ENCODE measurements at places on chromosomes 7 and 10.

GRCh38 chr10:3040069-3040468, 27.3 kb upstream of the PFKP start:
- DNase-seq = peak; percentile 61

- DNase-seq = peak; percentile 81
Measured at GRCh38 chr10:119516381-119517234, 25.9 kb downstream of the RGS10 start.

GRCh38 chr7:30635798-30636197, 41.1 kb downstream of the GARS1 start:
- no peak for DNase-seq

GRCh38 chr7:117751775-117752174, 121.5 kb downstream of the CTTNBP2 start:
- no peak for DNase-seq

DNA sequence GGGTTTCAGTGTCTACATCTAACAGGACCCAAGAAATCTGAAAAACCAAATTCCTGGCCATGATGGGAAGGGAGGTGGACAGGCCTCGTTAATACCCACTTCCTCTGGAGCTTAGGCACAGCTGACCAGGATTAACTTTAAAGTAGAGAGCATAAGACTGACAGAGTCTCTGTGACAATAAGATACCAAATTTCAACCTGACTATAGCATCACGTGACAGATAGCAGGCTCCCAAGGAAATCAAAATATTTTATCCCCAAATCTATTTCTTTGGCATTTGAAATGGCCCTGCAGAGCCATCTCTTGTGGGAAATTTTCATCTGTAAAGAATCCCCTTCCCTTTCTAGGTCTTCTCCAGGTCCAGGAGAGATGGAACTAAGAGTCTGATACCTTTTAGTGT, 258.3 kb downstream of the TCERG1L start:
- DNase-seq = no peak

DNA sequence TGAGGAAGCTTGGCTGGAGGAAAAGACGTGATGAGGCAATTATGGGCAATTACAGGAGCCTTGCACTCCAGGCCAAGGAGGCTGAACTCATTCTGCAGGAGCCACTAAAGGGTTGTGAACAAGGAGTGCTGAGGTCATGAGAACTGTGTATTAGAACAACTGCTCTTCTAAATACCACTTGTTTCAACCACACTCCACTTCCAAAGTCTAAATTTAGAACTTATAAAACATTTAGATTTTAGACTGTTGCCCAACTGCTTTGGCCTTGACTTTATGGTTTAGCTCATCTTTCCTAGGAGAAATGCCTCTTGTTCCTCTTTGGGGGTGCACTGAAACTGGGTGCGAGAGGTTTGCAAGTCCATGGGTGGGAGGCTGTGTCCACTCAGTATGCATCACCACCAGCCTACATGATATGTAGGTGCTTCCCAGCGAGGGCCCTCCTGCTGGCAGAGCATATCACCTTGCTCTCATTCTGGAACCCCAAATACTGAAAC, 199.7 kb upstream of the AOAH start:
- peak; percentile 91 for DNase-seq

GRCh38 chr7:81333004-81333403, 414.2 kb upstream of the SEMA3C start:
- DNase-seq = no peak

DNA sequence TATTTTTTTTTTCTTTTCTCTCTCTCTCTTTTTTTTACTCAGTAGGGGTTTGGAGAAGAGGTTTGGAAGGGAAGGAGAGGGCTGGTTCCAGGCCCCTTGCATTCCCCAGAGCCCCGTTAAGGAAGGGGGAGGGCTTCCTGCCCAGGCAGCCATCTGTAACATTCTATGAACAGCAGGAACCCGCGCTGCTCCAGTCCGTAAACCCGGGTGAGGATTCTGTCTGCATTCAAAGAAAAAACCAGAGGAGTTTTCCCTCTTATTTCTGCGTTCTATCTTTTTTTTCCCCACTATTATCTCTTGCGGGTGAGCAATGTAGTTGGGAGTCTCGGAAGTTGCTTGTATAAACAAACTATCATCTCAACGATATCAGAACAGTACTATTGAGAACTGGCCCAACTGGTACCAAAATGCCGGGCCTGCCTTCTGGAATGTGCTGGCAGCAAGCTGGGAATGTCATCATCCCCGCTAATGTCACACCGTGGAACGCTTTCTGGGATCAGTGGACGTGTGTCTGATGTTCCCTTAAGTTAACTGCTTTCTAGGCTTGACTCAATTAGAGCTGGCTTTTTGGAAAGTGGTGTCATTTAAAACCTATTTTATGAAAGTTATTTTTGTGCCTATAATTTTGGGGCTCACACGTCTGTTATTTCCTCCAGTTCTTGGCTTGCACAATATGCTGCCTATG, 153.1 kb upstream of the MEOX2 start:
- DNase-seq = no peak

DNA sequence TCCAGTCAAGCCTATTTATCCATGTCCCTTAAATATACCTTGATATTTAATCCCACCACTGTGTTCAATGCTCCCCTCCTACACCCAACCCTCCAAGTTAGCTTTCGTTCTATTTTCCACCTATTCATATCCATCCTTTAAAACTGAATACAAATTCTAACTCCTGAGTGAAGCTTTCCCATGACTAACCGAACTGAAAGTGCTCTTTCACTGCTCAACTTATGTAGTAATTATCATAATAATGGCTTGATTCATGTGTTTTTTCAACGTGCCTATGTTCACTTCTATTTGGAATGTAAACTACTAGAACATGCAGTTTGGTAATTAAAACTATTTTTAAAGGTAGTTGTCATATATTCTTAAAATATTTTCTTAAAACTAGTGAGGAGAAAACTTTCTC, 58.0 kb downstream of the NDUFB2 start:
- no peak for DNase-seq

GRCh38 chr10:125062914-125063230, 97.5 kb downstream of the CTBP2 start:
- no peak for DNase-seq

DNA sequence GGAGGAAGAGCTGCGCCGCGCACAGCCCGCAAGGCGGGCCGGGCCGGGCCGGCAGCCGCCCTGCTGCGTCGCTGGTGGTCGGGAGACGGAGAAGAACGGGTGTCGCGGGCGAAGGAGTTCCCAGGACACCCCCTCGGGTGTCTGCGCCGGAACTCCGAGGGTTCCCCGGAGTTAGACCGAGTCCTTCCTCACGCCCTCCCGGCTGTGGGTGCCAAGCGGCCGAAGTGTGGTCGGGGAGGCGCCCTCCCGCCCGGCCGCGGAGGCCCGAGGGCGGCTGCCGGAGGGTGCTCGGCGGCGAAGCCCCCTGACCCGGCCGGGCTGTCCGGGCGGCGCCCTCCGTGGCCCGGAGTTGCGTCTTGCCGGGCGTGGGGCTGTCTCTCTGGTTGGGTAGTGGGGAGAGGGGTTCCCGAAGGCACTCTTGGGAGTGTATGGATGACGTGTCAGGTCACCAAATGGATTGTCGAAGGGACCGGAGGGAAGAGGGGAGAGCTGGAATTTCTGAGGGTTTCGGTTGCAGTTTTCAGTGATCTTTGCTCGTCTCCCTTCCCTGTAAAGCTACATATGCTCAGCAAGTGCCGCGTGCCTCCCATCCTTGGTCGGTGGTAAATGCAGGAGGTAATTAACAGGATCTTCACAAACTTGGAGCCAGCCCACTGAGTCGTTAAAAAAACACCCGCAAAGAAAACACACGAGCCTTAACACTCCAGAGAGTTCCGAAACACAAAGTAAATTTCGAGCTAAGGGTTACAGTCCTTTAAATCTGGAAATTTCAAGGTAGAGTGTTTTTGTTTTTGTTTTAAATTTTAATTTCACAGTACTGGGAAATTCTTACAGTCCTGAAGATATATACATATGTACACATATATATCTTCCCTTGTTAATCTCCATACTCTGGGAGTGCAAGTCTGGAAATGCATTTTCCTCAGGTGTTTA, 871 bp downstream of the ST7 start:
- peak; percentile 73 for DNase-seq

DNA sequence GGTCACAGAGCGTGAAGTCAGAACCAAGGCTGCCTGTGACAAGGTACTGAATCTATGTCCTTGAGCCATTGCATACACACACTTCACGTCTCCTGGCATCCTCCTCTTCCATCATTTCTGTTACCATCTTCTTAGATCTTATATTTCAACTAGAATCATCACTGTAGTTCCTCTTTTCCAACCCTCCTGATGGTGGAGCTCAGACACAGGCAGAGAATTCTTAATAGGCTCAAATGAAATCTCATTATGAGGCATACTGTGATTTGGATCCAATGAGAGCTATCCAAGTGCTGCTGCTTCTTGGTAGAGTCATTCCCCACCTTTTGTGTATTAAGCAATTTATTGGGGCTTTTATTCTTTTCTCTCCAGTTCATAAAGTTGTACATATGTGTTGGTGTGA, 113.2 kb downstream of the CALCR start:
- DNase-seq = peak; percentile 14

DNA sequence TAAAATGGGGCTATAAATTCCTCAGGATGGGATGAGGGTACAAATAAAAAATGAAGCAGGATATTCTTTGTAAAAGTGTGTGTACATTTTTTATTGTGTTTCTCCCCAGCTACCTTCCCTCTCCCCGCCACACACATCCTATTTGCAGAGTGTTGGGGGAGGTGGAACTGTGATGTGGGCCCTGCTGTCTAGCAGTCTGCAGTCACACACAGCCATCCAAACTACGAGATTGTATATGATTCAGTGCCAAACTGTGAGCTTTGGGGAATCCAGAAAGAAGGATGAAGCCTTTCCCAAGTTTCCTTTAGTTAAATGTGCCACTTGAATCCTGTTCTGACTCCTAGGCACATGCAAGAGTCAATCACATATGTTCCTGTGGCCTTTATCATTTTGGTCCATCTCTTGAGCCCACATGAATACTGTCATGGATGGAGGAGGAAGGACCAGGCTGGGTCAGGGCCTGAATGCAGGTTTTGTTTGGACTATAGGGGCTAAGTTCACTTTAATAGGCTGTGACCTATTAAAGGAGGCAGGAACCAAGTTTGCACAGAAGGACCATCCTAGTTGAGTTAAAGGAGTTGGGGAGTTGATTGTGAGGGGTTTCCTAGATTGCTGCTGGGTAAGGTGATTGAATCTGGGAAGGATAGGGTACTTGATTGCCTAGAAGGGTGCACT, 1.1 kb upstream of the SEMA4G start:
- no peak for DNase-seq

GRCh38 chr7:3579638-3580219, 278.7 kb downstream of the SDK1 start:
- no peak for DNase-seq

GRCh38 chr7:32091608-32092210, 21.5 kb upstream of the PDE1C start:
- no peak for DNase-seq

GRCh38 chr10:1152386-1153250, 96.4 kb downstream of the WDR37 start:
- DNase-seq = no peak

DNA sequence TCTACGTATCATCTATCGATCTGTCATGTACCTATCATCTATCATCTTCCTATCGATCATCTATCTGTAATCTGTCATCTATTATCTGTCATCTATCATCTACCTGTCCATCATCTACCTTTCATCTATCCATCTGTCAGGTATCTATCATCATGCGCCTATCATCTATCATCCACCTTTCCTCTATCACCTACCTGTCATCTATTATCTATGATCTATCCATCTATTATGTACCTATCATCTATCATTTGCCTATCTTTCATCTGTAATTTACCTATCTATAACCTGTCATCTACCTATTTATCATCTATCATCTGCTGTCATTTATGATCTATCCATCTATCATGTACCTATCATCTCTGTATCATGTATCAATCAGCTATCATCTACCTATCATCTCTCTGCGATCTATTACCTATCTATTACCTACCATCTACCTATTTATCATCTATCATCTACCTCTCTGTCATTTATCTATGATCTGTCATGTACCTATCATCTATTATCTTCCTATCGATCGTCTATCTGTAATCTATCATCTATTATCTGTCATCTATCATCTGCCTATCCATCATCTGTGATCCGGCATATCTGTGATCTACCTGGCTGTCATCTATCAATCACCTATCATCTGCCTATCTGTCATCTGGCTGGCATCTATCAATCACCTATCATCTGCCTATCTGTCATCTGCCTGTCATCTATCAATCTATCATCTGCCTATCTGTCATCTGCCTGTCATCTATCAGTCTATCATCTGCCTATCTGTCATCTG, 1.6 kb upstream of the VIPR2 start:
- DNase-seq = no peak

- no peak for DNase-seq
Measured at GRCh38 chr7:130733931-130734814, at the start of gene KLF14. Gene KLF14, minus strand, starts transcription at chr7:130734207. Its CDS starts 174 bp downstream, at chr7:130734033.

GRCh38 chr7:26449175-26450165, 157.8 kb downstream of the SNX10 start:
- DNase-seq = no peak

DNA sequence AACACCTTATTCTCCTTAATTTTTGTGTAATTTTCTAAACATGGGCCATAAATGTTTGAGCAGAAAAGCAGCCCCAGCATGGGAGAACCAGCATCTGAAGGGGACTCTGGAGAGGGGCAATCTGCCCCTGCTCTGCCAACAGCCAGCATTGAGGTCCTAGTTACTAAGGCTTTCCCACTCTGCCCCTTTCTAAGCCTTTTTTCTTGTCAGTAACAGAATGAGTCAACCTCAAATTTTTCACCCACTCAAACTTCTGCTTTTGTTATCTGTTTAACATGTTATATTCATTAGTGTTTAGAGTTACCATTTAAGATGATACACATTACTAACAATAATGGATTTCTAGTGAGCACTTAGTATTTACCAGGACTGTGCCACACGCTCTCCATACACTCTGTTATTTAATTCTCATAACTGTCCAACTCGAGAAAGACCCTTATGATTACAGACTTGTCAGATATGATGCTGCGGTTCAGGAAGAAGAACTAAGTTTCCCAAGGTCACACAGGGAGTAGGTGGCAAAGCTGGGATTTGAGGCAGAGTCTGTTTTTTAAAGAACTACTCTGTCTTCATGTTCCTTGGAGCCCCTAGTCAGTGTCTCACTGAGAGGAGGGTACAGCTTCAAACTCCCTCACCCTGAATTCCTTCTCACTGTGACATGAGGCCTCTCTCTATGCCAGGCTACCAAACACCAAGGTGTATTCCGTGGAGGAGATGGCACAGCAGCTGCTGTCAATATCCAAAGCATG, 19.9 kb upstream of the GPAM start:
- peak; percentile 43 for DNase-seq

DNA sequence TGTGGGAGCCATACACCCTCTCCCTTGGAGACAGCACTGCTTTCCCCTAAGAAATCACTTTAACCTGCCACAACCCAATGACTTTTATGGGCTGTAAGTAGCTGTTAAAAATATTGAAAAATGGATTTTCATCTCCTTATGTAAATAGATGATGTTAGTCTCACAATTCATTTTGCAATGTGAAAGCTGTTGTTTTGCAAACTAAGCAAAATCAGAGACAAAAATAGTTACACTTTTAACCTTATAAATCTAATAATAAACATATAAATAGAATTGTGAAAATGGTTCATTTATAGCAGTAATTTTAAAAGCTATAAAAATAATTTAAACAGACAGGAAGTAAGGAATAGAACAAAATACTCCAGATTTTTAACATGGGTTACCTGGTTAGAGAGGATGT, 268.8 kb upstream of the MAGI2 start:
- DNase-seq = no peak
